ENCODE measurements at places on chromosomes 7 and 10.

DNA sequence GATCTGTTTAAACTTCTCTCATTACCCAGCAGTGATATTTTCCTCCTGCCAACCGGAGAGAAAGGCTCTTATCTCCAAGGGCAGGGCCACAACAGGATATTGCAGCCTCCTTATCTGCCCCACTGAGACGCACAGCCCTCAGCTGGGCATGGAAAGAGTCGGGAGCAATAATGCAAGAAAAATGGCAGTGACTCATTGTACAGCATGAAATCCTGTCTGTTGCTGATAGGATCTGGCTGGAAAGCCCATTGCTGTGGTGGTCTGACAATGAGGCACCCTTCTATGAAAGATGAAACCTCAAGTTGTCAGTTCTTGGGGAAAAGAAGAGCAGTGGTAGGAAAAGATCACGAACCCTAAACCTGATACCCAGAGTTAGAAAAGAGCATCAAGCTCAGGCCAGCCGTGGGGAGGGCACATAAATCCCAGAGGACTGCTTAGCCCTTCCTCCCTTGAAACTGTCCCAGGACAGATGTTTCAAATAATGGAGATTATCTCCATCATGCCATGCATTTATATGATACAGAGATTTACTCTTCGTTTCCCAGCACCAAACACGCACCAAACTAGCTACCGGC lies 47.0 kb upstream of the FIGNL1 start:
- DNase-seq, result no peak

DNA sequence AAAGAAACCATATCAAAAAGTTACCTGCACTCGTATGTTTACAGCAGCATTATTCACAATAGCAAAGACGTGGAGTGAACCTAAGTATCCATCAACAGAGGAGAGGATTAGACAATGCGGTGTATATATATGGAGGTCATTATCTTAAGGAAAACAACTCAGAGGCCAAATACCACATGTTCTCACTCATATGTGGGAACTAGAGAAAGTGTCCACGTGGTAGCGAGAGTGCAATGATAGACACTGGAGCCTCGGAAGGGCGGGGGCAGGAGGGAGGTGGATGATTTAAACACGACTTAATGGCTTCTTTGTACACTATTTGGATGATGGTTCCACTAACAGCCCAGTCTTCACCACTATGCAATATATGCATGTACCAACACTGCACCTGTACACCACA lies 40.1 kb upstream of the RNF32 start:
- DNase-seq, result no peak

GRCh38 chr10:72981882-72982529 lies 27.4 kb upstream of the PLA2G12B start:
- no peak for DNase-seq

DNA sequence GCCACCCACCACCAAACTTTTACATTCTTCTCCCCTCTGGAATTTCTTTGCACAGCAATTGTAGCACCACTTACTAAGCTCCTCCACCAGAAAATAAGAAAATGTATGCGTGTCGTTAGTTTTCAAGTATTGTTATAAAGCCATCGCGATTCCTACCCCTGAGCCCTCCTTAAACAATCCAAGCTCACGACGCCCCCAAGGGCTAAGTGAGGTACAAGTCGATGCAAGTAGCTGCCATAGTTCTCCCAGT lies 1.3 kb downstream of the FRAT2 start:
- no peak for DNase-seq

DNA sequence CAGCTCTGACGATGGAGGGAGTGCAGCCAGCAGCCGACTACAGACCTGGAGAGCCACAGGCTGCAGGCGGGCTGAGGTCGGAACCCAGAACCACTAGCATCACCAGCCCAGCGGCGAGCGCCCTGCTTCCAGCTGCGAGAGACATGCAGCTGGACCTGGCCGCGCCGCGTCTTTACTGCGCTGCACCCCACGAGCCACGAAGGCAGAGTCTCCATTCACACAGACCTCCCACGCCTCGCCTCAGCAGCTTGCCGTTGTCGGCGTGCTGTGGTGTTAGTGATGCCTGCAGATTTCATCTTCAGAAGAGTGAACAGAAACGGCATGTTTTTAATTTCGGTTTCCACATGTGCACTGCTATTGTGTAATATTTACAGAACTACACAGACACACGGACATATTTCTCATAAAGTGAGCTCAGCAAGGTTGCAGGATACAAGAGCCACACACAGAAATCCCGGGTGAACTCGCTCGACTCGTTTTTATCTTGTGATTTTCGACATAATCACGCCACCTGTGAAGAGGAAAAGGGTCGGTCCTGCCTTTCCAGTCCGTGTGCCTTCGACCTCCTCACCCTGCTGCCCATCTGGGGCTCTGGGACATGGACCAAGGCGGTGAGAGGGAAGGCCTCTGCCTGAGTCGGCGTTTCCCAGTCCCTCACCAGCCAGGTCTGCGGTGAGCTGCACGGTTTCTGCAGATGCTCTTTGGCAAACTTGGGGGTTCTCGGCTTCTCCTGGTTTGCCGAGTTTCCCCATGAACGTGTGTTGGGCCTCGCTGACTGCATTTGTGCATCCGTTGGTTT lies 252.2 kb downstream of the ELFN1 start:
- peak; percentile 79 for DNase-seq

DNA sequence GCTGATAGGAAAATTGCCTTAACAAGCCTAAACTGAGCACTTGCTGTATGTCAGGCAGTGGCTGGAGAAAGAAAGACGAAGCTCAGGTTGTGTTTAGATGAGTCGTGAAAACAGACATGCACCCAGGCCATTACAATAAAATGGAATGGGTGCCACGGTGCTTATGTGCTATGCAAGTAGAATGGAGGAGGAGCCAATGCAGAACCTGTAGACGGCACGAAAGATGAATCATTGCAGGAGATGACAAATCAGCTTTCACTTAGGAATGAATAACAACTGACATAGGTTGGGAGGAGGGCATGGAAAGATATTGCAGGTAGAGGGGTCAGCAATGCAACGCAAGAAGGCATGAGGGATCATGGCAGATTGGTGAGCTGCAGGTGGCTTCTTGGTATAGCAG lies 61.2 kb upstream of the ARHGAP21 start:
- no peak for DNase-seq

GRCh38 chr10:35638101-35638500 lies 4.0 kb downstream of the FZD8 start:
- no peak for DNase-seq

GRCh38 chr10:100004805-100005510 lies 4.8 kb downstream of the DNMBP start:
- DNase-seq, result no peak

GRCh38 chr7:36153571-36154097 lies 580 bp downstream of the EEPD1 start:
- DNase-seq, result peak; percentile 42

- no peak for DNase-seq
These were observed 3.3 kb upstream of the GAD2 start for GRCh38 chr10:26213157-26213800.

DNA sequence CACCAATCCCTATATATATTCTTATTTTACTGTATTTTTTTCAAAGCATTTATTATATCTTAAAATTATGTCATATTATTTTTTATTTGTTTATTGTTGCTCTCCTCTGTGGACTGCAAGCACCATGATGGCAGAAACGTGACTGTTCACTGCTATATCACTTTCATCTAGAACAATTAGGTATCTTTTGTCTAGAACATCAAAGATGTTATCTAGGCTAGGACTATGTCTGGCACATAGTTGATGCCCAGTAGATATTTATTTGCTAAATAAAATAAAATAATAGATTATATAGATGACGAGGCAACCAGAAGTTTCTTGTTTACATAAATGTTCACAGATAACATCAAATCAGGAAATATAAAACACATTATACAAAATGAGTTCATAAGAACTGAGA lies 12.4 kb upstream of the GPR158 start:
- no peak for DNase-seq

- peak; percentile 63 for DNase-seq
These were observed 74.7 kb downstream of the CACNB2 start for GRCh38 chr10:18214691-18215563.

- no peak for DNase-seq
These were observed 149.3 kb downstream of the FGFR2 start for GRCh38 chr10:121448766-121449421.

GRCh38 chr7:1663223-1663622 lies 6.9 kb upstream of the ELFN1 start:
- DNase-seq, result no peak

DNA sequence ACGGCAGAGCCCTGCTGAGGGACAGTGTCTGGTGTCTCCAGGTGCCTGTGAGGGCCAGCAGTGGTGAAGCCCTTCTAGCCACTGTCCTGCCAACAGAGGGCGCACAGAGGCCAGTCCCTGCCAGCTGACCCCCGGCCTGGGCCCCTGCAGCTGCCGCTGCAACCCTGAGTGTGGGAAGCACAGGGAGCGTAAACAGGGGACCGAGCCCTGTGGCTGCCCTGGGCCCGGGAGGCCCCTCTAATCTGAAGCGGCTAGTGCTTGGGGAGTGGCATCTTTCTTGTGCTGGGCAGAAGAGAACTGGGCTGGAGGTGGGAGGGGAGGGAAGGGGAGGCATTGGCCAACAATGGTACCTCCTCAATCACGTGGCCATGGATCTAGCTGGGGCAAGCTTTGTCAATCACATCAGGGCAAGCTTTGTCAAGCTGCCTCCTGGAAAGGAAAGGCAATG lies 34.6 kb downstream of the TRIM8 start:
- peak; percentile 72 for DNase-seq

DNA sequence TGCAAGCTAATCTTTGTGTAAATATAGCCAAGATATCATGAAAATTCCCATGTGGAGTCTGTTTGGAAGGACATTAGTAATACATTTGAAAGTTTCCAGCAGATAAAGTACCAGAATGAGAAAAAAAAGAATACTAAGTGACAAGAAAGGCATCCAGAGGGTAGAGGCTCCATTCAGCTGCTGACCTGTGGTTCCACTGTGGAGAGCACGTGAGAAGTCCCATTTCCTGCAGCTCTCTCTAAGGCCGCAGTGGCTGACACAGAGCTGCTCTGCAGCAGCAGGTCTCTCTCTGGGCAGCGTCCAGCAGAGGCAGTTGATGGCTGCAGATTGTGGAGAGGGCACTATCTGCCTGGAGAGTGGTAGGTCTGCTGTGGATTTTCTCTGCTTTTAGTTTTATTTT lies 100.1 kb upstream of the TMEM72 start:
- DNase-seq, result no peak

GRCh38 chr10:80290474-80291220 lies 1.2 kb upstream of the MAT1A start:
- DNase-seq, result no peak
